Spleen (tissue), 13 donors: ENCODE measurements at places on chromosomes 2 and 18. TPM values are rescaled to one million over a fixed set of nuclear protein-coding genes. Genes with fewer than 3 reads are reported as not detected.

DNA sequence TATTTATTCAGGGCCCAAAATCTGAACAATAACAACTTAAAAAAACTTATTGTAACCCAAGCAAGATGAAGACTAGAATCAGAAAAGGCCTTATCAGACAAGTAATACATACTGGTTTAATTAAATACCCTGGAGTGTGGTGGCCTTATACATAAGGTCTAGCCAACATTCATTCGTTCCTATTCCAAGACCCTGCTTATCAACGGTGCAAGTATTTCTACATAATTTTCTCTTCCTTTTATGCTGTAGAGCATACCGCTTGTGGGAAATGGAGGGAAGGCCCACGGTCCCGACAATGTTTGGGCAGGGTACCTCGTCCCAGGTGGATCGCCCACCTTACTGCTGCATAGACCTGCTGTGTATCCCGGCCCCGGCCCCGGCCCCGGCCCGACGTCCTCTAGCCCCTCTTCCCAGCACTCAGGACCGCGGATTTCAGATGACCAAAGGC is 708 bp downstream of the ZNF24 start:
- H3K4me1 ChIP-seq: peaks cover 20% of the 10 kb centered on the region
- no peak for DNase-seq
- H3K27ac ChIP-seq: peak overlapping the region; percentile 98
- H3K4me3 ChIP-seq: peak overlapping the region; percentile 85
- peaks cover 39% of the 10 kb centered on the region for H3K36me3 ChIP-seq
- H3K27me3 ChIP-seq: no peaks in the 10 kb centered on the region

DNA sequence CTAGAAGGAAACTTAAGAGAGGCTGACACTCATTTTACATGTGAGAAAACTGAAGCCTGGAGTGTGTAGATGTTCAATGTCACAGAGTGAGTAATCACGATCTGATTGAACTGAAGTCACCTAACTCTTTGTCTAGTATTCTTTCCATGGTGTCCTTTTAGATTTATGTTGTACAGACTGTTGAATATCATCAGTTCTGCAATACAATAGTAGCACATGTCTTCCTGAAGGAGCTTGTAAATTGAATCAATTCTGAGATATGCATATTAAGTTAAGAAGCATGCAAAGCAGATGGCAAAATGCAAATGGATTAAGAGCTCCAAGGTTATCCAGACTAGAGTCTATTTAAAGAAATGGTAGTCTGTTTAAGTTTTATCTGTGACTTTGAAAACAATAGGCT is 484.9 kb upstream of the CRIM1 start:
- no peaks in the 10 kb centered on the region for H3K36me3 ChIP-seq
- H3K4me1 ChIP-seq: no peaks in the 10 kb centered on the region
- no peak overlapping the region for H3K4me3 ChIP-seq
- no peak for DNase-seq
- no peak overlapping the region for H3K27ac ChIP-seq
- no peaks in the 10 kb centered on the region for H3K27me3 ChIP-seq

DNA sequence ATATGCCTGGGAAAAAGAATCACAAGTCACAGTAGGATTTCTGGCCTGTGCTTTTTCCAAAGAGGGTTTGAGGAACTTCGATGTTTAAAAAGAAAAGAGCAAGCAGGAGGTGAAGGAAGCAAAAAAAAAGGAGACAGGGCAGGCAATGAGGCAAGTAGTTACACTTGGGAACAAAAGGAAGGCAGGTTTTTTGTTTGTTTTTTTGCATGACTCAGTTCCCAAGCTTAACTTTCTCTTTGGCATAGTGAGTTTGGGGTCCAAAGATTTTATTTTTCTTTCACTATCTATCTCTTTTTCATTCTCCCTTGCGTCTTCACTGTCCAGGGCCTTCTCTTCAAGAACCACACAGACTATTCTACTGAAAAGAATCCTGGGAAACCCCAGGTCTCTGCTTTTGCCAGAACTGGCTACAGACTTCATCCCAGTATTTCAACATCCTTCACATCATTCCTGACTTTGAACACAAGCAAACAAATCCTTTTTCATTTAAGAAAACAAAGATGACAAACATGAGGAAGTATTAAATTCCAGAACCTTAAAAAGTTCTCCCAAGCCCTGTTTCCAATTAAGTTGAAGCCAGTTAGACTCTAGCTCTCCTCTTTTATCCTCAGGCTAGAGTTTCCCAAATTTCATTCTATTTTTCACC is 210.7 kb upstream of the RND3 start:
- H3K4me3 ChIP-seq: no peak overlapping the region
- no peaks in the 10 kb centered on the region for H3K4me1 ChIP-seq
- no peaks in the 10 kb centered on the region for H3K36me3 ChIP-seq
- no peaks in the 10 kb centered on the region for H3K27me3 ChIP-seq

- no peak for DNase-seq
- no peak overlapping the region for H3K27ac ChIP-seq
- no peaks in the 10 kb centered on the region for H3K4me1 ChIP-seq
- no peak overlapping the region for H3K4me3 ChIP-seq
Observed at GRCh38 chr2:186459009-186459408, 27.1 kb upstream of the ZC3H15 start.

STPG4 gene
- not detected for polyA plus RNA-seq
